ENCODE measurements at places on chromosomes 13 and 19.
A peak's percentile ranks its signal among the peaks of the same experiment; 100 is the strongest.

DNA sequence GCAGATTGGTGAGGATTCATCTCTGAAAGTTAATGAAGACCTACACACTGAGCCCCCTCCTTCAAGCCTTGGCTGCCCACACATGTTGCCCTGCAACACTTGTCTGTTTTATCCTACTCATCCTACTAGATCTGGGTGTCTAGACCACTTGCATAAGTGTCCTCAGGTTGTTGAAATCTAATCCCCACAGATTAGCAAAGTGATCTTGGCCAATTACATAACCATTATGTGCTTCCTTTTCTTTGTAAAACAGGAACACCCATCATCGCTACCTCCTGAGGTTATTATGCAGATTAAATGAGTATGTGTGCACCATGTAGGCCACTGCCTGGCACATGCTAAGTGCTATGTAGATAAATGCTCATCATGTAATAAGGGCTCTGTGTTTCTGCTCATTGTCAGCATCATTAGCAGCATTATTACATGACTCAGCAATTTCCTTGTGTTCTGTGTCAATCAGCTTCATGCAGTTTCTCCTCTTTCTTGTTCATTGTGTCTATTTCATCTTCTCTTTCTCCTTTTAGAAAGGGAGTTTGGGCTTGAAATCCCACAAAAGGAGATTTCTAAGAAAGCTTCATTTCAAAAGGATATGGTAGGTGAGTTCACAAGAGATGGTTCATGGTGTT, 15.1 kb downstream of the ZNF175 start:
- DNase-seq, result no peak

GRCh38 chr13:39376076-39376475, 226.9 kb downstream of the LHFPL6 start:
- DNase-seq, result no peak

DNA sequence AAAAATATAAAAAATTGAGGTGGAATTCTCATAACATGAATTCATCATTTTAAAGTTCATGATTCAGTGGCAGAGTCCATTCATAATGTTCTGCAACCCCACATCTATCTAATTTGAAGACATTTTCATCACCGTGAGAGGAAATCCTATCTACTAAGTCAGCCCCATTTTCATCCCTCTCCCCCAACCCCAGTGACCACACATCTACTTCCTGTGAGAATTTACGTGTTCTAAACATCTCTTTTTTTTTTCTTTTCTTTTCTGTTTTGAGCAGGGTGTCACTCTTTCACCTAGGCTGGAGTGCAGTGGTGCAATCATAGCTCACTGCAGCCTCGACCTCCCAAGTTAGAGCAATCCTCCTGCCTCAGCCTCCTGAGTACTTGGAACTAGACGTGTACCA, 17.5 kb downstream of the ATCAY start:
- DNase-seq, result no peak

- DNase-seq, result no peak
Observed at GRCh38 chr13:40517486-40518480, 148.7 kb downstream of the FOXO1 start.

DNA sequence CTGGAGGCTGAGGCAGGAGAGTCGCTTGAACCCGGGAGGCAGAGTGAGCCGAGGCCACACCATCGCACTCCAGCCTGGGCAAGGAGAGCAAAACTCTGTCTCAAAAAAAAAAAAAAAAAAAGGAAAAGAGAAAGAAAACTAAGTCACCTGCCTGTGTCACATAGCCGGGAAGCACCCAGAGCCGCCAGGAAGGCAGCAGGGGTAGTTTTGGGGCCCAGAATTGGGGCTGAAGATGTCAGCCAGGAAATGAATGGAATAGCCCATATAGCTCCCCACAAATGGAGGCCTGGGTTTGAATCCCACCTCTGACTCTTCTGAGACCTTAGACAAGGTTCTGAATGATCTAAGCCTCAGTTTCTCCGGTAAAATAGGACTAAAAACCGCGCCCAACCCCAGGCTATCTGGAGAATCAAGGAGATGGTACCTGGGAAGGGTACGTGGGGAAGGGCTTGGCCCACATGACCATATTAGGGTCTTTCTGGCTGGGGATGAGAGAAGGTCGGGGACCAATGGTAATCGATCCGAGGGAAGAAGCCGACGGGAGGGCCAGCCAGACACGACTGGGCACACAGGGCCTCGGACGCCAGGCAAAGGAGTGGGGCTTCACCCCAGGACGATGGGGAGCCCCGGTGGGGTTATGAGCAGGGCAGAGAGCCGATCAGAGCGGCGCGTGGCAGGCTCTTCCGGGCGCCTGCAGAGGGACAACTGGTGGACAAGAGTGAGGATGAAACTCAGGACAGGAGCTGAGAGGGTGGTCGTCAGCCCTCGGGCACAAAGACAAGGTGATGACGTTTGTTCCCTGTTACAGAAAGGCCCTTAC, 14.4 kb downstream of the CCDC124 start:
- no peak for DNase-seq

- DNase-seq, result no peak
Observed at GRCh38 chr13:100597253-100597652, 8.7 kb upstream of the GGACT start.

DNA sequence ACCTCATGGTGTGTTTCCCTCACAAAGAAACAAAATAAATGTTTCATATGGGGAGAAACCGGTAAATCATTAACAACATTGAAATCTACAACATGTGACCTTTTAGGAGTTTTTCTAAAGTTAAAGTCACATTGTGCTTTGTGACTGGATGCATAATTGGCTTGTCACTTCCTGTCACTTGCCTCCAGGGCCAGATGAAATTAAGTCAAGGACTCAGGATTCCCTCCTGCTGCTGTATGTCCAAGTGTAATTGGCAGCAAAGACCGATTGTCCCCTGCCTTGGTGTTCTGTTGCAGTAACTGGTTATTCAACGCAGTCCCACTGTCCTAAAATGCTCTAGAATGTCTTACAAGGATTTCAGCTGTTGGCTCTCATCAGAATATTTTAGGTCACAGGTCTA, 448.2 kb downstream of the LIG4 start:
- peak; percentile 17 for DNase-seq

GRCh38 chr19:18340190-18340989, at the start of gene PGPEP1:
PGPEP1 (plus strand) TSS chr19:18340598; CDS start chr19:18340682, 84 bp downstream.
- peak; percentile 52 for DNase-seq

- no peak for DNase-seq
Observed at GRCh38 chr19:1782521-1782920, 29.2 kb downstream of the ONECUT3 start.

DNA sequence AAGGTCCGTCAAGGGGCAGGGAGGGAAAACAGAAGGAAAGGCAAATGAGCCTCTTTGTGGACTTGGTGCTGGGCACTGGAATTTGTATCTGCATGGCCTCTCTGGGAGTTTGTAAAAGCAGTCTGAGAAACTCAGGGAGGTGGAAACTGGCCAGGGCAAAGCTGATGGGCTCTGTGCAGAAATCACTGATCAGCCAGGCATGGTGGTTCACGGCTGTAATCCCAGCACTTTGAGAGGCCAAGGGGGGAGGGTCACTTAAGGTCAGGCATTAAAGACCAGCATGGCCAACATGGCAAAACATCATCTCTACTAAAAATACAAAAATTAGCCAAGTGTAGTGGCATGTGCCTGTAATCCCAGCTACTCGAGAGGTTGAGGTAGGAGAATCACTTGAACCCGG, 369.9 kb upstream of the ZNF507 start:
- DNase-seq, result no peak

GRCh38 chr19:58364146-58364545, 1.6 kb upstream of the ZNF497 start:
- DNase-seq, result no peak

- no peak for DNase-seq
Observed at GRCh38 chr19:35045667-35046300, 4.3 kb downstream of the HPN start.

- DNase-seq, result no peak
Observed at GRCh38 chr19:42965176-42965575, 28.2 kb upstream of the PSG7 start.

DNA sequence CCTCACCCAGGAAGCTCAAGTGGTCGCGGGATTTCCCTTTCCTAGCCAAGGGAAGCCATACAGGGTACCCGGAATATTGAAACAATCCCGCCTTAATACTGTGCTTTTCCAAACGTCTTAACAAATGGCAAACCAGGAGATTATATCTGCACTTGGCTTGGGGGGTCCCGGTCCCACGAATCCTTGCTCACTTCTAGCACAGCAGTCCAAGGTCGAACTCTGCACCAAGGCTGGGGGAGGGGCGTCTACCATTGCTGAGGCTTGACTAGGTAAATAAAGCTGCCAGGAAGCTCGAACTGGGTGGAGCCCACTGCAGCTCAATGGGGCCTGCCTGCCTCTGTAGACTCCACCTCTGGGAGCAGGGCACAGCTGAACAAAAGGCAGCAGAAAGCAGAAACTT, 1644.8 kb downstream of the PCDH9 start:
- no peak for DNase-seq

DNA sequence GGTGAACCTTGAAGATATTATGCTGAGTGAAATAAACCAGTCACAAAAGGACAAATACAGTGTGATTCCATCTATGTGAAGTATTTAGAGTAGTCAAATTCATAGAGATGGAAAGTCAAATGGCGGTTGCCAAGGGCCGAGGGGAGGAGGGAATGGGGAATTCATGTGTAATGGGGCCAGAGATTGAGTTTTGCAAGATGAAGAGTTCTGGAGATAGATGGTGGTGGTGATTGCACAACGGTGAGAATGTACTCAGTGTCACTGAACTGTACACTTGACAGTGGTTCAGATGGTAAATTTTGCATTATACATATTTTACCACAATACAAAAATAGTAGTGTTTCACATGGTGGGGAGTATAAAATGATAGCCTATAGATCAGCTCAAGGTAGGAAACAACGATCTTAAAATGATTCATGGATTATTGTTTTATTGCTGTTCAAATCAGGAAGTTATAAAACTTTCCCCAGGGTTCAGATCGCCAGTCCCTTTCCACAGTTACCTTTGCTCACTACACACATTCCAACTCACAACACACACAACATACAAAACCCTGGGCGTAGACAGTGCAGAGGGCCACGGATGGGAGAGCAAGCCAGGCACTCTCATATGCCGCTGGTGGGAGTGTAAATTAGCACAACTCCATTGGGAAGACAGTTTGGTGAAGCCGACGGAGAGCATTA, 219.9 kb downstream of the ZIC5 start:
- DNase-seq, result no peak

All from left kidney (tissue), 8 donors.